ENCODE measurements at places on chromosomes 11 and 22.

- no peak for DNase-seq
These were observed 404.2 kb downstream of the LUZP2 start for GRCh38 chr11:24900960-24901549.

- DNase-seq: no peak
These were observed 62.8 kb downstream of the CEP57 start for GRCh38 chr11:95853138-95853537.

DNA sequence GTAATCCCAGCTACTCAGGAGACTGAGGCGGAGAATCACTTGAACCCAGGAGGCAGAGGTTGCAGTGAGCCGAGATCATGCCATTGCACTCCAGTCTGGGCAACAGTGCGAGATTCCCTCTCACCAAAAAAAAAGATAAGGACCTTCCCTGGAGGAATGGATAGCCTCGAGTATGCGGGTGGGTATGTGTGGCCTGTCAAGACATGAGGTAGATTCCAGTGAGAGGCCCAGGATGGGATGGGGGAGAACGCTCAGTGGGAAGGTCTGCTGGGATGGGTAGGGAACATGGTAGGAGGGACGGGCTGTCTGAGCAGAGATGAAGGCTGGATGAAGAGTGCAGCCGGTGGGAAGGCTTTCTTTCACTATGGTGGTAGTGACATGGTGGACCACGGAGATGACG lies 39.0 kb upstream of the YWHAH start:
- no peak for DNase-seq

- no peak for DNase-seq
These were observed 34.5 kb downstream of the PDE2A start for GRCh38 chr11:72639502-72640375.

GRCh38 chr11:110777775-110778174 lies 65.5 kb upstream of the ARHGAP20 start:
- no peak for DNase-seq

- DNase-seq: no peak
These were observed 9.4 kb upstream of the RBM4B start for GRCh38 chr11:66686801-66687750.

GRCh38 chr22:41062146-41062545 lies 30.2 kb upstream of the EP300 start:
- no peak for DNase-seq

DNA sequence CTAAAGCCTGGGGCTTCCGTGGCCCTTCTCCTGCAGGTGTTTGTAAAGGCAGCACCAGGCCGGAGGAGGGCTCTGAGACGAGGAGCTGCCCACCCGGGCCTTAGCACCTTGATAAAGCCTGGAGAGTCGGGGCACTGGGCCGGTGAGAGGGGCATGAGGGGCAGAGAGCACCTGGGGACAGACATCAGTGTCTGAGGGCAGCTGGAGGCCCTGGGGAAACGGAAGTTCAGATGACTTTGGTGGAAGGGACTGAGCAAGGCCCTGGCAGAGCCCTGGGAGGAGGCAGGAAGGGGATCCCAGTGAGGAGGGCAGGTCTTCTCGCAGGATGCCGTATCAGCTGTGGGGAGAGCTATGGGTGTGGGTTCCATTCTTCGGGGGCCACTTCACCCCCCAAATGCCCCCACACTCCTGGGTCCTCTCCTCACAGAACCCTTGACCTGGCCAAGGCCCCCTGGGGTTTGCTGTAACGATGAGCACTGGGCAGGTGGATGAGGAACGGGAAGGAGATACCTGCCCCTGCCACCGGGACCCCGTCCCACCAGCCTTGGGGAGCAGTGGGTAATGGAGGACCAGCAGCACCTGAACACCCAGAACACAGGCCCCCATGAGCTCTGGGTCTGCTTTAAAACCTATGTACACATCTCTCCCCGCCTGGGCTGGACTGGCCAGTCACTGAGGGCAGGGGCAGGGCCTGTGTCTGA lies 7.4 kb downstream of the C1QTNF6 start:
- DNase-seq: no peak

DNA sequence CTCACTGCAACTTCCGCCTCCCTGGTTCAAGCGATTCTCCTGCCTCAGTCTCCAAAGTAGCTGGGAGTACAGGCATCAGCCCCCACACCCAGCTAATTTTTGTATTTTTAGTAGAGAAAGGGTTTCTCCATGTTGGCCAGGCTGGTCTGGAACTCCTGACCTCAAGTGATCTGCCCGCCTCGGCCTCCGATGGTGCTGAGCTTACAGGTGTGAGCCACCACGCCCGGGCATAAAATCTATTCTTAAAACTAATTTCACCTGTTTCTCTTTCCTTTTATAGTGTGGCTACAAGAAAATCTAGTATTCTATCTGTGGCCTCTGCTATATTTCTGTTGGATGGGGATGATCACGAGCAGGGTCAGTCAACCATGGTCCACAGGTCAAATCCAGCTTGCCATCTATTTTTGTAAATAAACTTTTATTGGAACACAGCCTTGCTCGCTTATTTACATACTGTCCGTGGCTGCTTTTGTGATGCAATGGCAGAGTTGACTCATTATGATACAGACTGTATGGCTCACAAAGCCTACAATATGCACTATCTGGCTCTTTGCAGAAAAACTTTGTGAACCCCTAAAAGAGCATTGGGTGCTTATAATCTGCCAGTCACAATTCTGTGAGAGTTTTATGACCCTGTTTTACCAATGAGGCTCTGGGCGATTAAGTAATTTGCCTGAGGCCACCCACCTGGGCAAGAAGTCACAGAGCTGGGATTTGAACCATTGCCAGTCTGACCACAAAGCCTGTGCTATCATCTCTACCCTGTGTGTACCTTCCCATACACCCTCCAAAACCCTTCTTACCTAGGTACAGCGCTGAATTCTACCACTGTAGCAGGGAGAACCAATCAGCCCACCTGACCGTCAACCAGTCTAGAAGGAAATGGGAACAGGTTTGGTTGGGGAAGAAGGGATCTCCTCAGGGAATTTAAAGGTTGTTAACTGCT lies 28.3 kb downstream of the SLC1A2 start:
- DNase-seq: peak; percentile 24

DNA sequence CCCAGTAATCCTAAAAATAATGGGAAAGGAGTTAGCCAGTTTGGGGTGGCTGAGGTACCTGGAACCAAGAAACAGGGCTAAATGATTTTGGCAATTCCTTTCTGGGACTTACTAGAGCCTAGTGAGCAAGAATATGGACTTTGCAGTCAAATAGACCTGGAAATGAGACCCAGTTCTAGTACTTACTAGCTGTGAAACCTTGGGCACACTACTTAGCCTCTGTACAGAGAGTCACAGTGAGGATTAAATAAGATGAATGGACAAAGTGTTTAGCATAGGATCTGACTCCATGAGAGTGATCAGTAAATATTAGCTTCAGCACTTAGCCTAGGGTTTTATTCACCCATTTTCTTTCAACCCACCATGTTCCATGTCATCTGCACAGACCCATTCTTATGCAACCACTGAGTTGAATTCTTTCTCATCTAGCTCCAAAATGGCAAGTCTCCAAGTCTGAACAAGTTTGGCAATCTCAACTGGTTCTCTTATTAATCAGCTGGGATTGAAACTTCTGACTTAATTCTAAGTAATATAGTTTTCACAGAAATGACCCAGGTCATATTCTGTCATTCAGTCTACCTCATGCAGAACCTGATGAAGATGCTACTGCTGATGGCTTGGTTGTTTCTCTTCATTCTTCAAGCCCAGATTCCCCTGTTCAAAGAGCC lies 15.0 kb upstream of the SORL1 start:
- no peak for DNase-seq

DNA sequence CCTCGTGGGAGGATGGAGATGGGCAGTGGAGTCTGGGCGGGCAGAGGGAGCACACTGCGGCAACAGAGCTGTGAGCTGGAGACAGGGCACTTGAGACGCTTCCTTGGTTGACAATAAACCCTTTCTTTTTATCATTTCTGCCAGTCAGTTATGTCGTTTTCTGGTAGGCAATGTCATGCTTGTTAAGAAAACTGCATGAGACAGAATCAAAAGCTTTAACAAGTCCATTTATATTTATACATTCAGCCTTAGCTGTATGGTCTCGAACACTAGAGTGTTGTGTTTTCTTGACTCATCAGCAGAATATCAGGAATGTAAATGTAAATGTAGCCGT lies 31.9 kb downstream of the PPFIA1 start:
- no peak for DNase-seq

- no peak for DNase-seq
These were observed 11.4 kb downstream of the TTLL8 start for GRCh38 chr22:50046481-50047245.

- DNase-seq: no peak
These were observed 7.6 kb downstream of the IL17REL start for GRCh38 chr22:50004918-50005317.

GRCh38 chr11:44693654-44694119 lies 33.1 kb upstream of the TSPAN18 start:
- no peak for DNase-seq

DNA sequence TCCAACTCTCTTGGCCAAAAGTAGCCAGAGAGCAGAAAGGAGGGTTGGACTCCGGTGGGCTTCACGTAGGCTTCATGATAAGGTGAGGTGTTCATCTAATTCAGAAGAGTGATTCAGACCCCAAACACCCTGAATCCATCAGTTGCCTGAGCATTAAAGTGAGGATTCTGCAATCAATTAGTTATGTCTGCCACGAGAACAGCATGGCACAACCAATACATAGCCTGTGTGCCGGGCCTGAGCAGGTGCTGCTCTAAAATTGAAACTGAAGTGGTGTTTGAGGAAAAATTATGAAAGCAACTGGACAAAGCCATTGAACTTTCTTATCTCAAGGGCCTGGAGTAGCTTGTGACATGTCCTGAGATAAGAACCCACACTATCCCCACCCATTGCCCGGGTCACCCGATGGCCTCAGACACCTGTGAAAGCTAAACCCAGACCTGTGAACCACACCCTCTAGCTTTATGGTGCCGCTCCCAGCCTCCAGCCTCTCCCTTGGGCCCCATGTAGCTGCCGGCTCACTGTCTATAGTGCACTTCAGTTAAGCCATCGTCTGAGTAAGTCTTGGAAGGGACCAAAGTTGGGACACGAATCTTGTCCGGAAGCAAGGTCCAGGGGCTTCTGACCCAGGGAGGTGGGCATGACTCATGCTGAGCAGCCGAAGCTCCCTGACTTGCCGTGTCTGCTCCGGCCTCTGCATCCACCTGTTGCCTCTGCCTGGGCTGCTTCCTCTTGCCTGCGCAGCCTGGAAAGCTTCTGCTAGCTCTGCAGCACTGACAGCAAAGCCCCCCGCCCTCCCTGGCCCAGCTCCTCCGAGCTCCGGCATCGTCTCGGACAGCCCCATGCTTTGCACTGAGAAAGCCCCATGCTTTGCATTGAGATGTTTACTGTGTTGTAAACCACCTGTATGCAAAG lies 5.7 kb upstream of the MYEOV start:
- DNase-seq: no peak

DNA sequence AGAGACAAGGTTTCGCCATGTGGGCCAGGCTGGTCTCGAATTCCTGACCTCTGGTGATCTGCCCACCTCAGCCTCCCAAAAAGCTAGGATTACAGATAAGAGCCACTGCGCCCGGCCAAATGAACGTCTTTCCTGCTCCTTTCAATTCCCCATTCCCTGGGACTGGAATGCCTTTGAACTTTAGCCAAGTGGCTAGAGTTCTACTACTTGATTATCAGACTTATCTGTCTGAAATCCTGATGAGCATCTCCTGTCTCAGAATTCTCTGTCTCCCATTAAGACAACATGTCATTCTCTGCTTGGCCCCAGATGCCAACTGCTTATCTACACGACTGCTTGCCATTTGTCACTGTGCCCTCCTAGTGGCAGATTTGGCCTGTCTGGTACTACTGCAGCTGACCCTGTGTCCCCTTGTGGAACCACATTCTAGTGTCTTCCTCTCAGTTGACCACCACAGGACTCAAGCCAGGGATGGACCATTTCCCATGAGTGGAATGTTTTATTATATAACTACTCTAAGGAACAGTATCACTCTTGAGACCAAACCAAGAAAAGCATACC lies 33.1 kb upstream of the IPO7 start:
- no peak for DNase-seq

- no peak for DNase-seq
These were observed 197.8 kb upstream of the SORL1-AS1 start for GRCh38 chr11:121650351-121651256.

DNA sequence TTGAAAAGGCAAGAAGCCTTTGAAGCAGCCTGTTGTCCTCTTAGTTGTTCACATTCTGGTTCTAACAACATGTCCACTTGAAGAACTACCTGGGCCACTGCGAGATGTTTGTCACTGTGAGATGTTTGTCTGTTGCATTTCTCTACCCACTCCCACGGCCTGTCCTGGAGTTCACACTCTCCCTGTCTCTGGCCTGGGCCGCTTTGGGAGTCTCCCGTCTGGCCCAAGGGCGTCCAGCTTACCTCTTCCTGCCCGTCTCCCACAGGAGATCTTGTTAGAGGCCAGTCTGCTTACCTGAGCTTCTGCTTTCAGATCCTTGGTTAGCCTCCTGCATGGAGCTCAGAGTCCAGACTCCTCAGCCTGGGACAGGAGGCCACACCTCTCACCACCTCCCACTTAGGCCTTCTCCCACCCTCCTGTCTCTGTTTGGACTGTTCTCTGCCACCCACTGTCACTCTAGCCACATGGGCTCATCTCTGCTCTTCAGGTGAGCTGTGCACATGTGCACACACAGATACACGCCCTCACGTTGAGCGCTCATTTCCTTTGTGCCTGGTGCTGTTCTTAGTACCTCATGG lies 66.0 kb downstream of the TBC1D22A start:
- no peak for DNase-seq

DNA sequence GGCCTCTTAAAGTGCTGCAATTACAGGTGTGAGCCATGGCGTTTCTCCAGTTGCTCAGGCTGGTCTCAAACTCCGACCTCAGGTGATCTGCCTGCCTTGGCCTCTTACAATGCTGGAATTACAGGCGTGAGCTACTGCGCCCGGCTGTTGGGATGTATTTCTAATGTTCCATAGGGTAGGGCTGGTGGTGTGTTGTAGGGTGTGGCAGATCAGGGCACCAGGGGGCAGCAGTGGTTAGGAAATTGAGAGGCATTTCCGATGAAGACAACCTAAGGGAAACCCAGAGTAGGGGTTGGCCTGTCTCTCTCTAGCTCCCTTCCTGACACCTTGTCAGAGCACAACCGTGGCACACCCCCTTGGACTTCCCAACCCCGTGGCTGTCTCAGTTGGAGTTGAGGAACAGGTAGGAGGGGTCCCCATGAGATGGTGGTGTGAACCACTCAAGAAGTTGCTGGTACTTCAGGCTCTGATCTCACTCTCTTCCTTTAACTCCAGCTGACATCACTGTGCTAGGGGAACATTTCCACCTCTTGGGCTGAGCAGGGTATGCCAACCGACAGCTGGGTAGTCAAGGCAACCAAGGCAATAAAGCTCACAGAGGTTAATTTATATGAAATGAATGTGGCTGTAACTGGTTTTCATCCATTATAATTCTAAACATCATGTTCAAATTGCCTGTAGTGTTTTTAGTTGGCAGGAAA lies 33.0 kb downstream of the YWHAH start:
- peak; percentile 72 for DNase-seq

Data from stimulated activated CD4-positive, alpha-beta T cell treated with anti-CD3 and anti-CD28 coated beads, TNF-alpha, amount 100 ng/mL, for 48 hours (primary cell).